ENCODE measurements at places on chromosomes 2 and 18.

GRCh38 chr2:124272261-124272841 is 247.3 kb downstream of the CNTNAP5 start:
- DNase-seq, result no peak

DNA sequence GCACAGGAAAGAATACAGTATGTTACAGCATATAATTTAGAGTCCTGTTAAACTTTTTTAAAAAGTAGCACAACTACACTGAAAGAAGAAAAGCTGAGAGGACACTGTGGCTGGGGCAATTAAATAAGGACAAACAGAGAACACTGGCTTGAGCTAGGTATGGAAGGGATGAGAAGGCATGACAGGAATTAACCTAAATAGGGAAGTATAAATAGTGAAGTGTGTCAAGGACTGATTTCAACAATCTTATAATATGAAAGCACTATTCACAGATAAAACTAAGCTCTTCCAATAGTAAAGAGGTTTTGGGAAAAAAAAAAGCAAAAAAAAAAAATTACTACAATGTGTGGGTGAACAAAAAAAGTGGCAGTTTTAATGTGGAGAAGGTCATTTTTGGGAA is 45.5 kb downstream of the PPP3R1 start:
- no peak for DNase-seq

DNA sequence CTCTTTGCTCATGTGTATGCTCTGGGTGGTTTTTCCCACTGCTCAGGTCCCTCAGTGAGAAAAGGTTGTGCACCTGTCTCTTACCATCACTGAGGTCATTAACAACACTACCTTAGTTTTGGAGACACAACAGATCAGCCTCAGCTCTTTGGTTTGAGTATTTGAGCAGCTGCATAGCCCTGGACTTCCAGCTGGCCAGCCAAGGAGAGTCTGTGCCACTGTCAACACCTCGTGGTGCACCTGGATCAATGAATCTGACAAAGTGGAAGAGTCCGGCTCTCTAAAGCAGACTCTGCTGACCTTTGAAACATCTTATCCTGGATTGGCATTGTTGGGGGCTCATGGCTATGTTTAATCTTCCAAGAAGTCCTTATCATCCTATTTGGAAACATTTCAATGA is 30.0 kb downstream of the SERPINB8 start:
- DNase-seq, result no peak

GRCh38 chr2:178072383-178073301 is at the start of gene PDE11A:
Gene PDE11A (minus strand): TSS chr2:178072777. CDS start chr2:178072437, 340 bp downstream.
- no peak for DNase-seq

DNA sequence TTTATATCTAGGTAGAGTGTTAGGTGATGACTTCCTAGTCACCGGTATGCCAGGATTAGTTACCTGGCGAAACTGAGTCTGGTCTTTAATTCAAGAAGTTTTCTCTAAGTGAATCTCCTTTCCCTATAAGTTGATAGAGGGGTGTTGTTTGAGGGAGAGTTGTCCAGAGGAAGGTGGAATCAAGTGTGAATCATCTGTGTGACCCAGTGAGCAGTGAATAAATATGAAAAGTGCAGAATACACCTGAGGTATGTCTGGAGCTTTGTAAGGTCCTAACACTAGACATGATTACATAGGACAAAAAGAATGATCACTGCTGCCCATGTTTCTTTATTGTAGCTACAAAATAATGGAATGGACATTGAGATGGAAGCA is 11.2 kb downstream of the POU3F3 start:
- DNase-seq, result no peak

DNA sequence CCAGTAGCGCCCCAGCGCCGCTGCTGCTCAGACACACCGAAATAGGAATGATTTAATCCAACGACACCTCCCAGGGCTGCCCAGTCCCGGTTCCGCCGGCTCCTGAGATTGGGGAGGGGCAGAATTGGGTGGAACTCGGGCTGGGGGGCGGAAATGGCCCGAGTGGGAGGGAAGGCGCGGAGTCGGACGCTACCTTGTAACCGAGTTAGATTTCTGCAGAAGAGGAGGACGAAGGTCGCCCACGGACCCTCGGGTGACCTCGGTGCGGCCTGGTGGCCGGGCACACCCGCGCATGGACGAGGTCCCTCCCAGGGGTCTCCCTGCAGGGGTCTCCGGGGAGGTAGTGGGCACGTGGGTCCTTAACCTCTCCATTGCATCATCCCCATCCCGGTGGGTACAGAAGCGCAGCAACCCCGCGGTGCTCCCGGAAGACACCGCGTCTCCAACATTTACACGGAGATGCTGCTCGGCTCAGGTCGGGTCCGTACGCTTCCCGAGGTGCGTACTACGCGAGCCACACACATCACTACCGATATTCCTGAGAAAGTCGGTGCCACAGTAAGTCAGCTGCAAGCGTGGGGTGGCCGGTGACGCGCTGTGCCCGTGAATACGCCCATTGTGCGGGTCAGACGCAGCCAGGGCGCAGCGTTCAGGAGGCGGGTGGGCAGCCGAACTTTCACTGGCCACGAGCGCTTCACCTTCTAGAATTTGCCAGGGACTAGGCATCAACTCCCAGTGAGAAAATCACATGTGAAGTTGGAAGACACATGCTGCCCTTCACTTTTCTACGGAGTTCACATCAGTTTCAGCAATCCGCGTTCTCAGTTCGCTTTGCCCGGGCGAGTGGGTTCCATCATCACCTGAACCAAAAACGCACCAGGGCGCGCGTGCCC is 3.0 kb downstream of the ZNF516 start:
- DNase-seq, result no peak

DNA sequence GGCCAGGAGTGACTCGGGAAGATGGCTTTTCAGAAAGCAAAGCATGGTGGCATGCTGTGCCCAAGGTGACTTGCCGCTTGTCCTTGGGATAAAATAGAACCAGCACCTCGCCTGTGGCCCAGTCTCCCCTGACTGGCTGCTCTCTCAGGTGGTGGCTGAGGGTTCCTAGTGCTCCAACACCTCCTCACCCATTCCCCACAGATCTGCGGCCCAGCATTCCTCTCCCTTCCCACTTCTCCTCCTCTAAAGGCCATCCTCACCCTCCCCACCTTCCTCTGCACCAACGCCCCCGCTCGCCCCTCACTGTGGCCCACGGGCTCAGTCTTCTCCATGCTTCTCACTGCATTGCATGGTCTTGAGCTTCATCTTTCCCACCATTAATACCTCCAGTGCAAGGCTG is 132.4 kb downstream of the PXDN start:
- no peak for DNase-seq

All from caudate nucleus (tissue), 63 donors.